ENCODE measurements at places on chromosomes 16 and 17.

- DNase-seq, result no peak
Observed at GRCh38 chr17:29252101-29252791, 5.6 kb downstream of the CRYBA1 start.

DNA sequence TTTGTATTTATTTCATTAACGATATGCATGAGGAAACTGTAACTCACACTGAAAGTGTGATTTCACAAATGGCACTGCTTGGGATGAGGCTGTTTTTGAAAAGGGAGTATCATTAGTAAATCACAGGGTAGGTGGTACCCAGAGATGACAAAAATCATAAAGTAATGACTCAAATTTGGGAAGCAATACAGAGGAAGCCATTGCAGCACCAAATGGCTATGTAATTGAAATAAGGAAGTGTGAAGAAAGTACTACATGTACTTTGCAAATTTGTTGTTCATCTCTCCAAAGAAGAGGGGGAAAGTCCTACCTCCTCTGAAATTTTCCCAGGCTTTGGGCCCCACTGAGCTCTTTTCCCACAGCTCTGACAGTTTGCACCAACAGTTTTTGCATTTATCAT is 12.3 kb upstream of the ABCC12 start:
- DNase-seq, result no peak

GRCh38 chr17:43695970-43696865 is 34.5 kb upstream of the MEOX1 start:
- DNase-seq, result no peak

- DNase-seq, result no peak
Observed at GRCh38 chr17:48148854-48149786, 41.6 kb downstream of the SNX11 start.

DNA sequence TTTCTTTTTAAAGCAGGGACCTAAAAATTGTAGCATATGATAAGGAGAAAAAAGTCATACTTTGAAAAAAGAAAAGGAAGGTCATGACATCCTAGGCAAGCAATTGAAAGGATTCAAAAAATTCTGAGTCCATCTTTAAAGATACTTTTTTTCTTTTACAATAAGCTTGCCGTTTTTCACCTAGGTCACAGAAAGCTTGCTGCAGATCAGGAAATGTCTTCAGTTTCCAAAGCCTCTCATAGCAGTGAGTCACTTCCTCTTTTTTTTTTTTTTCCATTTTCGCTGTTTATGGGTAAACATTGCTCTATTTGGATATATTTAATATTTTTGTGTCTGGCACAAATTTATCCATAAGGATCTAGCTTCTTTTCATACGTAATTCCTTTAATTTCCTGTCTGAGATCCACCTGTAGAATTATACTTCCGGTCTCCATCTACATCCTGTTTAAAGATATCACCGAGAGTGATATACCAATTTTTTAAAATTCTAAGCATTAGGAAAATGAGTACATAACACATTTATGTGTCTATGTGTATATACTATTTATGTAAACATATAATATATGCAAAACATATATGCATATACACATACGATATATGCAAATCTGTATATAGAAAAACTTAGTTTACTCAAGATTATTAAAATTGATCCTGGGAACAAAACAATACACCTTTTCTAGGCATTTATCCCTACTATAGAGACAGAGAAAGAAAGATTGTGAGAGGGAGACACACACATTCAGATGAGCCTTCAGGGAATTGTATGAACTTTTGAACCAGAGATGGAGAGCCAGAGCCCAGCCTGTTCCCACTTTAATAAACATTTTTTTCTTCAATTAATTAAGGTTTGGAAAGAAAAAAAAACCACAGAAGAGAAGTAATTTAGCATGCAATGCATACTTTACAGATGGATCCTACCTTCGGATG is 134.4 kb downstream of the SKAP1 start:
- no peak for DNase-seq

- no peak for DNase-seq
Observed at GRCh38 chr17:57920916-57921703, 34.1 kb downstream of the CUEDC1 start.

GRCh38 chr17:51617986-51618385 is 357.6 kb downstream of the UTP18 start:
- no peak for DNase-seq

DNA sequence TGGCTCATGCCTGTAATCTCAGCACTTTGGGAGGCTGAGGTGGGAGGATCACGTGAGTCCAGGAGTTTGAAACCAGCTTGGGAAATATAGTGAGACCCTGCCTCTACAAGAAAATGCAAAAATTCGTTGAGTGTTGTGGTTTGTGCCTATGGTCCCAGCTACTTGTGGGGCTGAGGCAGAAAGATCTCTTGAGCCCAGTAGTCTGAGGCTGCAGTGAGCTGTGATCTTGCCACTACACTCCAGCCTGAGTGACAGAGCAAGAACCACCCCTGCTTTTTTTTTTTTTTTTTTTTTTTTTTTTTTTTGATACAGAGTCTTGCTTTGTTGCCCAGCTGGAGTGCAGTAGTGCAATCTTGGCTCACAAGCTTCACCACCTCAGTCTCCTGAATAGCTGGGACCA is 34.0 kb downstream of the ITGB3 start:
- DNase-seq, result no peak

DNA sequence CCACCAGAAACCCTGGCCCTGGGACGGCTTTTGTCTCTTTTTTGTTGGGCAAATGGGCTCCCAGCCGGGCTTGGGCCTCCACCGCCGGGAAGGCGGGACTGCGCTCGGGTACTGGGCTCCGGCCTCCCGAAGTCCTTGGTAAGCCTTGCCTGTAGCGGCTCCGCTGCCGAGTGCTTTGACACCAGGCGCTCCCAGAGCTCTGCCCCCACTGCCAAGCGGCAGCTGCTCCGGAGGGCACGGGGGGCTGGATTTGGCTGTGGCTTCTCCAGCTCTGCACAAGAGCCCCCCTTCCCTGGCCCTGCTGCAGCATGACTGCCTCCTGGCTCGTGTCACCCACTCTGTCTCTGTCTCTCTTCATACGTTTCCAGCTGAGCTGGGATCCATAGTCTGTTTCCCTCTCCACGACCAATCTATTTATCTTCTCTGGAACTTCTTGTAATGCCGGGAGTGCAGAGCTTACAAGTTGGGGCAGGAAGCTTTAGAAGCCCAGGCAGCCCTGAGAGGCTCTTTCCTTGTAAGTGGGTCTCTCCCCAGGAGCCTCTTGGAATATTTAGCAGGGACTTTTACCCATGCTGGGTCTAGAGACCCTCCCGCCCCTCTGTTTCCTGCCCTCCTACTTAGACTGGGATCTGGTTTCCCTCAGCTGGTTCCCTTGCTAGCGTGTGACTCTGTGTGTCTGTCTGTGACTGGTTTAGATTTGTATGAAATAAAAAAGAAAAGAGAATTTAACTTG is 246.9 kb upstream of the GSE1 start:
- no peak for DNase-seq
